AG04450 (cell line): ENCODE measurements at places on chromosomes 6 and 20.

- no peak for DNase-seq
Measured at GRCh38 chr6:169824848-169825557, 73.6 kb downstream of the ERMARD start.

DNA sequence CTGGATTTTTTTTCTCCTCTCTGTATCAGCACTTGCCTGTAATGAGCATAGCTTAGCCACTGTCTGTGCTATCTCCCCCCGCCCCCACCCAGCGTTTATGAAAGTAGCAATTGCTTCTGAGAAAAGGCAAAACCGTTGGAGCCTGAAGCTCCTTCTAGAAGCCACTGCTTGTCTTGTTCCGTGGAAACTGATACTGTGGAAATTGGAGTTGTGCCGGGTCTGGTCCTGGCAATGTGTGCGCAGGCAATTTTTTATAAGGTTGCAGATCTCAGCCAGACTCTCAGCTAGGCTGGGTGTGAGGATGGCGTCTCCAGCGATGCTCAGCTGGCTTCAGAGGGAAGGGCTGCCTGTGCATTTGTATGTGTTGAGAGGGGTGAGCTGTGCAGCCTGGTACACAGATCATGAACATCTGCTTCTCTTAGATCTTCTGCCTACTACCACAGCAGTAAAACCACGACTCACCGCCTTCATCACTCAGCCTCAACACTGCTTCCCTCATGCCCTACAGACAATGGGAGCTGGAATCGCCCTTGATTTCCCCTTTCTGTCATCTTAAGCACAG lies 72.4 kb upstream of the GTSF1L start:
- no peak for DNase-seq

GRCh38 chr6:134863763-134864510 lies 86.0 kb downstream of the ALDH8A1 start:
- no peak for DNase-seq

DNA sequence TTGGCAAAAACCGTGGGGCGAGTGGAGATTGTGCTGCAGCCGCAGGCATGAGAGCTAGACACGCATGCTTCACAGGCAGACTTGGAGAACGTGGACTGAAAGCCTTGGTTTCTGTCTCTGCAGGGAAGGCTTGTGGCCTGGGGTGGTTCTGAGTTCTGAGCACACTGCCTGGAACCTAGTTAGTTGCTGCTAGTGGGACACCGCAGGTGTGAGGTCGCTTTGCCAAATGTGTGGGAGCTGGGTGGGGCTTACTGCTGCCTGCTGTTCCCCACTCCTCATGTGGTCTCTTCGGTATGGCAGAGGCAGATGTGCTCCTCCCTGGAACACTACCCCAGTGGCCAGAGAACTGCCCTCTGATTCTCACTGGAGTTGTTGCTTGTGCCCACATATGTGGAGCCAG lies 484.0 kb downstream of the MMUT start:
- DNase-seq: no peak

- no peak for DNase-seq
Measured at GRCh38 chr6:118724211-118724610, 72.8 kb upstream of the CEP85L start.
